Effector memory CD4-positive, alpha-beta T cell (primary cell): ENCODE measurements at places on chromosomes 11 and 22.

GRCh38 chr11:47352556-47352955, at the start of gene MYBPC3:
Gene MYBPC3, minus strand, starts transcription at chr11:47352702. Its CDS starts 55 bp downstream, at chr11:47352647.
- DNase-seq = no peak

DNA sequence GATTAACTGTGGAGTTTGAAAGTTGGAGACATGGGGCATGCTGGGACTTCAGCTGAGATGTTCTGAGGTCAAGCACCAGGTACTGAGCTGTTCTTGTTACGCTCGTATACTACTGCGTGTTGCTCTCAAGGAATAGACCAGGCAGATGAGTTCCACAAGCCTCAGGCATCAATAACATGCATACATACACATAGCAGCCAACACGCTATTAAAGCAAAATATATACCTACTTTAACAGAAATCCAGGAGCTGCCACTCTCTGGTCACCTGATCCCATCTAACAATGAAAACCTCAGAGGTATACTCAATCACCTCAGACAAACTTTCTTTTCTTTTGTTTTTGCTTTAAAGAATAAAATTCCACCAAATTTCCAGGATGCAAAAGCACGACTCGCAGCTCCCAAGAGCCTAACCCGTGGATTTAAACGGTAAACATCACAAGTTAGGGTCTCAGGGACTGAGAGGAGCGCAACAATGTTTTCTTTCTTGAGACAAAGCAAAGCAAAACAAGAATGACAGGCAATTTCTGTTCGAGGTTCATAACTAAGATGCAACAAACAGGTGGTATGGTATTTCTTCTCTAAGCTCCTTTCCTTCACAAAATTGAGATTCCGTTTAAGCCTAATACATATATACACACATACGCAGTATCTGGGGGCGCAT, 16.5 kb downstream of the BLID start:
- no peak for DNase-seq

GRCh38 chr11:17978553-17979287, 34.1 kb downstream of the SERGEF start:
- DNase-seq = no peak

GRCh38 chr11:46857666-46858065, 11.6 kb upstream of the CKAP5 start:
- DNase-seq = no peak

DNA sequence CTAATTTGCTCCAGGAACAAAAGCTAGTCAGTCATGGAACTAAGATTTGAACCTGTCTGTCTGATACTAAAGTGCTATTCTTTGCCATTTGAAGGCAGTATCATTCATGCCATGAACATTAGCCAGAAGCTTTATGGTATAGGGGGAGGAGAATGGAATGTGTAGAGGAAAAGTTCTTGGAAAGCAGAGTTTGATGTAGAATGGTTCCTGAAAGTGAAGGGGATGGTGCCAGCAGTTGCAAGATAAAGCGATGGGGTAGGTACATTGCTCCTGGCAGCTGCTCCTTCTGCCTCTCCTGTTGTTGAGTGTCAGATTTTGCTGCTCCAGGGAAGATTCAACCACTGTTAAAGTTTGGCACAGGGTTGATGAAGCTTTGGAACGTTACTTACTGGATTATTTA, 53.4 kb downstream of the ARHGAP42 start:
- no peak for DNase-seq

DNA sequence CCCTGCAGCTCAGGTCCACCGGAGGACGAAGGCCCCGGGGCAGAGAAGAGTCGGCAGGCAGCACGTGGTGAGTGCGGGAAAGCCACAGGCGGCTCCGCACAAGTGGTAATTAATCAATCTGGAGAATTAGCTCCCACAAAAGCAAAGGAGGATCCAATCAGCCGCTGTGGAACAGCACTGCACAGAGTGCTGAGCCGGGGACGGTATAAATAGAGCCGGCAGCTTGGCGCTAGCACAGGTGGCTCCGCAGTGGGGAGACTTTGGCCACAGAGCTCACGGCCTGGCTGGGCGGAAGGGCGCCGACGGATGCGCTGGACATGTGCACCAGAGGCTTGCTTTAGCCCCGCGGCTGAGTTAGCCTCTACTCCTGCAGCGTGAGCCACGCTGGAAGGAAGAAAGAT, 48.9 kb downstream of the IGSF9B start:
- no peak for DNase-seq

GRCh38 chr11:6387811-6388599, 2.3 kb upstream of the SMPD1 start:
- no peak for DNase-seq

DNA sequence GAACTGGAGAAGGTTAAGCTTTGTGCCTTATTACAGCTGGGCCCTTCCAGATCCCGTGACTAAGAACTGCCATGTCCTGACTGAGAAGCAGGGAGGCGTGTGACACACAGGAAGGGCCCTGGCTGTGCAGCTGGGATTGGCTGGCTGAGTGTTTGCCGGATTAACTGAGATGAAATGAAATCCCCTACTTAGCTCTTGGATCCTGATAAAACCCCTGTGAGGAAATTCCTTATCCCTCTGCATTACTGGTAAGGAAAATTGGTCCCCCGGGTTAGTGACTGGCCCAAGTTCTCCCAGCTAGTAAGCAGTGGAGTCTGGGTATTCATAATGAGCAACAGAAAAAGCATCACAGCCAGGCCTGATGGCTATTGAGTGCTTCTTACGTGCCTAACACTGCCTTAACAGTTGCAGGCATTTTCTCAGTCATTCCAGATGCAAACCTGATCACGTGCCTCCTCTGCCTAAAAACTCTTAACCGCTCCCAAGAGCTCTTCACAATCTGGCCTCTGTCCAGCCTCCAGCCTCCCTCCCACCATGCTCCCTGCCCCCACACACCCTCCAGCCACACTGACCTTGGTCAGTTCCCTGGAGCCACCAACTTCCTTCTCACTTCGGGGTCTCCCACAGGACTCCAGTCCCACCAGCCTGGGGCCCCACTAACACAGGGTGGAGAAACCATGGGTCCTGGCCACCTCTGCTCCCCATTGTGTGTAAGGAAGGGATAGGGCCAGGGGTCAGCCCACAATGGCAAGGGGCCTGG, 37.8 kb downstream of the ARRB1 start:
- no peak for DNase-seq

GRCh38 chr22:42641801-42642413, 1.5 kb upstream of the ATP5MGL start:
- DNase-seq = no peak

DNA sequence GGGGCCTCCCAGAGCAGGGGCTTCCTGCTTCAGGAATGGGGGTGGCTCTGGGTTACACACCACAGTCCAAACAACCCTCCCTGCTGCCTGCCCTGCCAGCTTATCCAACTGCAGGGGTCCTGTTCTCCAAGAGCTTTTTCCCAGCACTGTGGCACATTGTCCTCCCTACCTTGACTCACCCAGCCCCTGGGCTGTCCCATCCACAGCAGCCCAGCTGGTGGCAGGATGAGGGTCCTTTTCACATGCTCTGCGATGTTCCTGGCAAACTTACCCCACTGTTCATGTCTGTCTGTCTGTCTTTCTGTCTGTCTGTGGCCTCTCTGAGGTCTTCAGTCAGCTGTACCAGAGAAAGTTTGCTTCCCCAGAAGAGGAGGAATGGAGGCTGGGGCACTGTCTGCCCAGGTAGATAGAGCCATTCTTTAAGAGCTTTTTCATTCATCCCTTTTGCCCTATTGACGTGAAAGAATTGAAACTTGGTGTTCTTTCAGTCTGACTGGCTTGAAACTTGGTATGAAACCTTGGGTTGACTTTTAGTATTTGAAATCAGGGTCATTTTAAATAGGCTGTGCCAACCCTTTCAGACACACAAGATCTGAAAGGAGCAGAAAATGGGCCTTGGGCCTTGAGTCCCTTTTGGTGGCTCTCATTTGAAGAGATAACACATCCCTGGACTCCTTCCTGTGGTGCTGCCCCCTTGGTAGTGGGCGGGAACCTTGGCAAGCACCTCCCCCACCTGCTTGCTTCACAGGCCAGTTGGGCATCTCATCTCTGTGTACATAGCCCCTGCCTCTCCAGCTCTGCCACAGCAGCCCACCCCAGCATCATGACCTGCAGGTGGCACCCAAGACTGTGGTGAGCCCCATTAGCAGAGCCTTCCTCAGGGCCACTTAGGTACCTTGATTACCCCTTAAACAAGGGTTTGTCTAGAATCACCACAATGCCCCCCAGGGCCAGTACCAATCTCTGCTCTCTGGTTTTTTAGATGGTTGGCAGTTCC, 74.6 kb upstream of the SUSD2 start:
- DNase-seq = no peak

DNA sequence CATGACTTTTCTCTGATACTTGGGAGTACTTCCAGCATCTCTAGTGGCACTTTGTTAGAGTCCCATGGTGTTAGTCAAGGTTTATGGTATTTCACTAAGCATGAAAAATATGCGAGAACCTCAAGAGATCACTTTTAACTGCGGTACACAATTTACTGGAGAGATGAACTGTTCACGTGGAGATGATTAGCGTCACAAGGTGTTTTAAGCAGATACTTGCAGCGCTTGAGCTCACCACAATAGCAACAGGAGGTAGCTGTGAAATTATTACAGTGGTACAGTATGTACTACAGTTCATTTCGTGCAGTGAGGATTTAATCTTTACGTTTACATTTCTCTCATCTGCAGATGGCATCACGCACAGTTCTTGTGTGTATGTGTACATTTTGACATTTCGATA, 4.5 kb downstream of the PARVA start:
- DNase-seq = no peak

- peak; percentile 47 for DNase-seq
These were observed 2.2 kb upstream of the CD151 start for GRCh38 chr11:830295-831117.

- no peak for DNase-seq
These were observed 366.8 kb upstream of the CCDC179 start for GRCh38 chr11:23227078-23227445.

GRCh38 chr11:73637012-73637411, 9.4 kb upstream of the PLEKHB1 start:
- no peak for DNase-seq

DNA sequence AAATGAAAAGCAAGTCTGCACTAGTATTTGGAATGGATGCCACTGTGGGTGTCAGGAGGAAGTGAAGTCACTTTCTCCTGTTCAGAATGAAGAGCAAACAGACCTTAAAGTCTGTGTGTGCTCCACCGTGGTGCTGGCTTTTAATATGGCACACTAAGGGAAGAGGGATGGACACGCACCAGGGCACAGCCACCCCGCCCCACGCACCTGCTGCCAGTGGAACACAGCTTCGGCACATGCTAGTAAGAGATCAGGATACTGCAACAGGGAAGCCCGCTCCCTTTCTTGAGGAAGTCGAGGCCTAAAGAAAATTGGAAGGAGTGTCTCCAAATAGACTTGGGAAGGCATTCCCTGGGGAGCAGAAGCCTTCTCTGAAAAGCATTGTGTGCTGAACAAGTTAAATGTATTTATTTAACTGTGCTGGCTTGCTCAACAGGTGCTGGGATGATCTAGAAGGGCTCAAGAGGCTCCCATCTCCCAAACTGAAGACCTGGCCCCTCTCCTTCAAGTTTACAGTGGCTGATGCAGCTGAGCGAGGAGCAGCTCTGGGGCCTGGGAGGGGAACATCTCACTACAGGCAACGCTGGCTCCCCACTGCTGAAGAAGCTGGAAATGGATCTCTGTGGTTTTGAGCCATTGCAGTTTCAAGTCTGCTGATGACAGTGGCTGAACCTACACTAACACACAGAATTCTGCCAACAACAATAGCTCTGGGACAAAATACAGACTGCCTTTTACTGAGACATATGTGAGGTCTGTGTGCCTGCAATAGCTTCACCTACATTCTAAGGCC, 504.6 kb upstream of the B3GAT1 start:
- no peak for DNase-seq

- no peak for DNase-seq
These were observed 98.6 kb downstream of the KIF18A start for GRCh38 chr11:28009388-28009787.

DNA sequence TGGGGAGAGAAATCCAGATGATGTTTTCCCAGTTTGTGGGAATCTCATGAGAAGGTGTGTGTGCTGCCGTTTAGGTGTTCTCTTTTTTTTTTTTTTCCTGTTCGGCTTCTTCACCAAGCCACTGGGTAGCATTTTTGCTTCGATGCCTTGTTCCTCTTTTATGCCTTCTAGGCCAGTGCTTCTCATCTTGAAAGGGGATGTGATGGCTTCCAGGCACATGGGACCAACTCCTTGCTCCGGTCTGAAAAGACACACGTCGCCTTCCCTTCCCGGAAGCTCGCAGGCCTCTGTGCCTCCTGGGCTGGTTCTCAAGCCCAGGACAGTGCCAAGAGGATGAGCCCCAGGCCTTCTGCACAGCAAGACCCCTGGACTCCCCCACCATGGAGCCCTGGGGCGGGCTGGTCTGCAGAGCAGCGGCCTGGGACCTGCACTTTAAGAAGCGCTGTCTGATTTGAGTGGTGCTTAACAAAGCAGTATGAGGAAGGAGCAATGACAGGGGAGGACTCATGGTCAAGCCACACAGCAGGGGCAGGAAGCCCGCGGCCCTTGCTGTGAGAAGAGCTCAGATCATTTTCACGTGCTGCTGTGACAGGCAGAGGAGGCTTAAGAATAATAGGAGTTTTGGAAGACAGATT, 158.8 kb downstream of the MPPED1 start:
- no peak for DNase-seq

DNA sequence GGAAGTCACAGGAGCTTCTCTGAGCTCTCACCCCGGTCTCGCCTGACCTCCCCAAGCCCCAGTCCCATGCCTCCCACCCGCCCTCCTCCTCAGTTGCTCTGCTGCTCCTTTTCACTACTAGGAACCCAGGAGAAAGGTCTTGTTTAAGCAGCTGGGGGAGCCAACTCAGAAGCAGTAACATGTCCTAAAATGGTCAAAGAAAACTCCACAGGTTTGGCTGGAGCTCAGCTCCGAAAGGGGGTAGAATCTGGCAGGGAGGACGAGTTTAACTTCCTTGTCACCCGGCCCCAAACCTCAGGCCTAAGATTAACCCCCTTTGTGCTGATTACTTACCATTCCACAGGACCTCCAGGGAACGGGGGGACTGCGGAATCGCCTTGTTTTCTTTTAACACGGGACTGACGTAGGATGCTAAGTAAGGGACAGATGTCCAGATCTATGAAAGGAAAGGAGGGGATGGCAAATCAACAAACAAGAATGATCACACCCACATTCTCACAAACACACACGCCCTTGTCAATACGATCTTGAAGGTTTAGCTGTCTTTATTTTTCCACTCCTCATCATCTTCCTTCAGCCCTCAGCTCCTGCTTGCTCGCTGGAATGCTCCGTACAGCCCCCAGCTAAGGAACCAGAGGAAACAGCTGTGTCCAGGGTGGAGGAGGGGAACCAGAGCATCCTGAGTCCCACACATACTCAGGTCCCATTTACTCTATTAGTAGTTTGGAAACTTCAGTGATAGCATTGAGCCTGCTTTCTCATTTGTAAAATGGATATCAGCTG, 13.5 kb downstream of the PCSK7 start:
- no peak for DNase-seq

- DNase-seq = no peak
These were observed 11.8 kb downstream of the CELSR1 start for GRCh38 chr22:46525389-46526243.

DNA sequence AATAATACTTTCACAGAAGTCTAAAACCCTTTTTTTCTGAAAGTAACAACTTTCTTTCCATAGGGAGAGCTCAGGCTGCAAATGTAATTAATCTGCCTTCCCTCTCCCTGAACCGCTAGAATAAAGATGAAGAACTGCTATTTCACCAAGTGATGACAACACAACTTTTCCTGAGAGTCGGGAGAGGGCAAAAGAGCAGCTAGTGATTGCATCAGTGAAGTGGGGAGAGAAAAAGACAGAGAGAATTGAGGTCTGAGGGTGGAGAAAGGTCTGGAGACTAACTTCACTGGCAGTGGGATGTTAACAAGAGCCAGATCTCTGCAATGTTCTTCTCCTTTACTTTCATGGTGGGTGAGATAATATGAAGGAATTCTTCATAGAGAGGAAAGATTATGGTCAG, 10.9 kb upstream of the MPEG1 start:
- no peak for DNase-seq

- DNase-seq = no peak
These were observed 77.5 kb downstream of the BLID start for GRCh38 chr11:122038543-122038942.
